ENCODE measurements at places on chromosomes 2 and 18. TPM values are rescaled to one million over a fixed set of nuclear protein-coding genes. Genes with fewer than 3 reads are reported as not detected.

DNA sequence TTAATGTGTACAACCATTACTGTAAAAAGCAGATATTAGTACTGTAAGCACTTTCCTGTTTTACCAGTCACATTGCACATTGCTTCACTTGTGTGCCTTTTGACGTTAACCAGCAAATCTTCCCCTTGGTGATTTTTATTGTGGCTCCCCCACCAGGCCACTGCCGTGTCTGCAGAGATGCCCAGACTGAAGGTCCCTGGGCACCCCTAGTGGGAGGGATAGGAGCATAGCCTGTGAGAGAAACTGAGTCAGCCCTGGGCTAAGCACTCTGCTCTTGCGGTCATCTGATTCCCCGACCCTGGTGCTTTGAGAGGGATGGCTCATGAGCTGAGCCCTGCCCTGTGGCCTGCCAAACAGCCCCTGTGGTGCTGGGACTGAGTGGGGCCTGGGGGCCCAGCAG lies 73.4 kb downstream of the INPP4A start:
- peak; percentile 20 for DNase-seq

DNA sequence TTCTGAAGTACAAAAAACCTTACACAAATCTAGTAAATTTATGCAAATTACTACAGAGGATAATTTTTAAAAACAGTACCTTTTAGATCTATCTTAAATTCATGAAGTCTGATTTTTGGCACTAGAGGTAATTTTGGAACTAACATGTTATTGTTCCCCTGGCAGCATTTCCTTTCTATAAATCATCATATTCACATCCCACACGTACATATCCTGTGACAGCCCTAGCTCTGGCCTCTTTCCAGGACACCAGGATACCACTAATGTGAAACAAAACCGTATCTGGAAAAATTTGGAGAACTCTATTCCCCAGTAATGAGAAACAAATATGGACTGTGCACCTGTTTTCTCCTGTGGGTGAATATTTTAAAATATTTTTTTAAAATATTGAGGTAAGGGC lies 14.0 kb upstream of the BIRC6 start:
- DNase-seq = peak; percentile 96

DNA sequence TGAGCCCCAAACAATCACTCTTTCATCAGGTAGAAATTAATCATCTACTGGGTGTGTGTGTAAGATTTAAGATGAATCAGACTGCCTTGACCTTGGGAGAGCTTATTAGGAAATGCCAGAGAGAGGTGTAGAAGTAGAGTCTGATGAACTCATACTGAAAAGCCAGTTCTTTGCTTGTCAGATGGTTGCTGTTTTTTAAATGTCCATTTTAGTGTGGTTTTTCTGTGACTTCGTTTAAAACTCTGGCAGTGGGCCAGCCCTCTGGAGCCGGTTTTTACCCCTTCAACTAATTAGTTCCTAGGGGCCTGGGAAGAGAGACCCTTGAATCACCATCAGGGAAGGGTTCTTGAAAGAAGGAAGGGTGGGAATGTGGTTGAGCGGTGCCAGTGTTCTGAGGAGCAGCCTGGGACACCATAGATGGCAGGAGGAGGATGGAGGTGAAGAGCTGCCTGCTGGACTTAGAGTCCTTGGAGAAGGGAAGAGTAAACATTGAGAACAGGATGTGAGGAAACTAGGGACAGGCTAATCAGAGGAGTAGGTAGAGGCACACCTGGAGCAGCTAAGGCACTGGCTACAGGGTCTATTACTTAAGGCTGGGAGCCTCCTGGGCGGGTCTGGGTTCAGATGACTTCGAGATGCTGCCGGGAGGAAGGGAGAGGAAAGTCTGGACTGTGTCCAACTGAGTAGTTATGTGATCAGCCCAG lies 66.1 kb downstream of the LRRFIP1 start:
- peak; percentile 71 for DNase-seq

DNA sequence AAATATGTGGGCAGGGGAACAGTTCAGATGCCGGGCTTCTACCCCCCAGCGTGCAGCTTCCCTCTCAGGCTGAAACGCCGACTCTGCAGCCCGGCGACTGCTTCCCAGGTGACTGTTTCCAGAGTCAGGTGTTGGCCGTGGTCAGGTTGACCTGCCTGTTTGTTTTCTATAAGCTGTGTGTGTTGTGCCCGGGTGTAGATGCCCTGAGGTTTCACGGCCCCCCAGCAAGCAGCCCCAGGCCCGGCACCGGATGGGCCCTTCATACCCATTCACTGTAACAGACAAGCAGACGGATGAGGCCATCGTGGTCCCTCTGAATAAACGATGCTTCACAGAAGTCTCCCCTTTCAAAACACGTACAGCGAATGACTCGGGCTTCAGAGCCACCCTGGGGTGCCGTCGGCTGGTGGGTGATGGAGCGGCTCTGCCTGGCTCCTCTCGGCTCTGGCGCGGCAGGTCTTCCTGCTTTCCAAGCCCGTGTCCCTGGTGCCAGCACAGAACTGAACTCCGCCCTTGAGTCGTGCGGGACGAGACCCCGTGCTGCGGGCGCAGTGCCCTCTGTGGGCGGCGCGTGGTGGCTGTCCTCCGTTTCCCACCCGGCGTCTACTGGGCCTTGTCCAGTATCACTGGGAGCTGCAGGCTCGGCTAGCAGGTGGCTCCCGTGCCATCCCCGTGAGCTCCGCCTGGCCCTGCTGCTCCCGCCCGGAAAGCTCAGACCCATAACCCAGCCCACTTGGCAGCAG lies 15.0 kb upstream of the KCNG2 start:
- DNase-seq = no peak

Gene C2orf78
- total RNA-seq = not detected

Gene MFSD2B
- total RNA-seq = under 0.01 TPM

GRCh38 chr2:234469251-234469845 lies 27.5 kb downstream of the ARL4C start:
- no peak for DNase-seq

All from dermis microvascular lymphatic vessel endothelial cell (primary cell).